ENCODE measurements at places on chromosomes 7 and 10.

DNA sequence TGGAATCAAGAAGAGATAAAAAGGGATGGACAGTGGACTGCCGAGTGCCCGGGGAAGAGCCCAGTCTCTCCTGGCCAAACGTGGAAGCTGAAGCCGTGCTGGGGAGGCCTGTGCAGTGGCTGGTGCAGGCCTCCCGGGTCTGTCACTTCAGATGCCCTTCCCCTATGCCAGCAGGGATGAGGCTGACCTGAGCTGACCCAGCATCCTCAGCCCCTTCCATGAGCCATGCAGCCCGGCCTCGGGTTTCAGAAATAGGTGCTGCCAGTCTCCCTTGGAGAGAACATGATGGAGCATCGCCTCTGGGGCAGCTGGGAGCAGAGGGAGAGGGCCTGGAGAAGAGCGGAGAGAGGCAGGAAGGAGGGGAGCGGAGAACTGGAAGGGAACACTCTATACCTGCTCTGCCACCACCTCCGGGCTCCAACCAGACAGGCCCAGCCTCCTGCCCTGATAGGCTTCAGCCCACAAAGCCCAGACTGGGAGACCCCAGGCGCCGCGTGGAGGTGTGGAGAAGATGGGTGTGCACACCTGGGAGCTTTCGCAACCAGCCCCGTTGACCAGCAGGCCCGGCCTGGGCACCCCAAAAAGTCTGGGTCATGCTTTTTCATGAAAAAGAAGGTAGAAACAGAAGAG, 68.6 kb upstream of the PPP2R2D start:
- no peak for DNase-seq

- no peak for DNase-seq
These were observed 79.0 kb downstream of the FAS start for GRCh38 chr10:89069589-89069988.

DNA sequence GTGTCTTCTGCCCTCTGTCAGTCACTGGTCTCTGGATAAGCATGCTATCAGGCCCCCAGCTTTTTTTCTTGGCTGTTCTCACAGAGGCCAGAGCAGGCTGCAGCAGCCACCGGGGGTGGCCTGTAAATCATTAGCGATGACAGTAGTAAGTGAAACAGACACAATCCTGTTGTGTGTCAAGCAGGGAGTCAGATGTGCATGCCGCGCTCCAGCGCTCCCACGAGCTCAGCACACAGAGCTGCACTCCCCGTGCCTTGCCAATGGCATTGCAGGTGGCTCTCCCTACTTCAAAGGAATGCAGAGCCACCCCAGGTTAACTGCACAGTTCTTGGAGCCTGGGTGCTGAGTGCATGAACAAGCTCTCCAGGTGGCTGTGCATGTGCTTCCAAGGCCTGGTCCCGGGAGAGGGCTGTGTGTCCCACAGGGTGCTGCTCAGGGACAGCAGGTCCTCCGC, 226.1 kb downstream of the GLRX3 start:
- DNase-seq, result no peak

- DNase-seq, result no peak
These were observed 68.0 kb downstream of the PIP4K2A start for GRCh38 chr10:22646388-22646853.

DNA sequence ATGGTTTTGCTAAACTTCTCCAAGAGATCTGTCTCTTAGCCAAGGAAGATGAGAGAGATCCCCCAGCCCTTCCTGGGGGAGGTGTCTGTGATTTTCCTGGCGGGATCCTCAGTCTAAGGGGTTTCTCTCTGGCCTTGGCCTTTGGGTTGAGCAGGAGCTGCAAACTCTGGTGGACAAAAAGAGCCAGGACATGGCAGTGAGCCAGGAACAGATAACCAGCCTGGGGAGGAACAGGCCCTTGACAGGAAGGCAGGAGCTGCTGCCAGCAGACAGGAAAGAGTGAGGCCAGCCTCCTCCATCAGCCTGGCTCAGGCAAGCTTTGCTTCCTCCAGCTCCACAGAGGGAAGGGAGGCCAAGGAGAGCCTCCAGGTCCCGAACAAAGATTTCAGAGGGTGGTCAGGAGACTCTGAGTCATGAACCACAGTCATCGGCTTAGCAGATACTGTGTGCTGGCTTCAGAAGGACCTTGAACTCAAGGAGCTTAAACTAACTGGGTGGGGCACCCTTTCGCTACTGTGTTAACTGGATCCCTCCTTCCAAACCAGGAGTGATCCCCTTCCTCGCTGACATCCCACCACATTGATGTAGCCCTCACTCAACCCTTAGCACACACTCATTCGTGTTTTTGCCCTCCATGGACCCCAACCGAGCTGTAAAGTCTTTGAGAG, 34.7 kb downstream of the DDIT4 start:
- DNase-seq, result peak; percentile 27

DNA sequence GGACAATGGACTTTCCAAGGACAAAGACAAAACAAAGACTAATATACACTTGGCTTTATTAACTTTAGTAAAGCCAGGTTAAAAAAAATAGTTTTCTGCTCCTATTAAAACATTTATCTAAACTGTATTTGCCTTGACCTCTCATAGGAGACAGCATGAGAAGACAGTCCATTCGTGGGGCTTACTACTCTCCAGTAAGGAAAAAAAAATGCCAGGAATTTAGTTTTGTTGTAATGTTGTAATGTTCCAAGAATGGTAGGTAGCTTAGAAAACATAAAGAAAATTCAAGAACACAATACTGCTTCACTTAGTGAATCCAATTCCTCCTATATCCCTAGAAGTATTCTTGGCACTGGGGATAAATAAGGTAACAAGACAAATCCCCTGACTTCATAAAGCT, 81.7 kb downstream of the KMT2C start:
- no peak for DNase-seq

- DNase-seq, result peak; percentile 19
These were observed 472 bp downstream of the PDAP1 start for GRCh38 chr7:99407872-99408378.

GRCh38 chr7:102387064-102387463, 9.1 kb upstream of the PRKRIP1 start:
- no peak for DNase-seq

- no peak for DNase-seq
These were observed 34.6 kb downstream of the MGAM start for GRCh38 chr7:142030294-142030693.

DNA sequence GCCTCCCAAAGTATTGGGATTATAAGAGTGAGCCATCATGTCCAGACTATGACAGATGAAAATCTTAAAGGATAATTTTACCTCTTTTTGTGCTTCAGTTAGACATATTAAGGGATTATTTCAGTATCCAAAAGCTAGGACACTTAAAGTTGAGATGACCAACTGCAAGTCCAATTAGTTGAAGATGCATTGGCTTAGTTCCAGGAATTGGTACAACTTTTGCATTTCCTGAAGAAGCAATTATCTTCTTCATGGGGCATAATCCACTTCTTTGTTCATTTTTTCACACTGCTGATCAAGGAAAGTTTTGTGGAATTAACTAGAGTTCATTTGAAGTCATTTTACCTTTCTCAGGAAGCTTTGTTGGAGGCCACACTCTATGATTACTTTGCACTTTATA, 72.0 kb upstream of the HECW1 start:
- DNase-seq, result no peak

- DNase-seq, result no peak
These were observed 45.7 kb downstream of the SNX10 start for GRCh38 chr7:26337232-26337865.

DNA sequence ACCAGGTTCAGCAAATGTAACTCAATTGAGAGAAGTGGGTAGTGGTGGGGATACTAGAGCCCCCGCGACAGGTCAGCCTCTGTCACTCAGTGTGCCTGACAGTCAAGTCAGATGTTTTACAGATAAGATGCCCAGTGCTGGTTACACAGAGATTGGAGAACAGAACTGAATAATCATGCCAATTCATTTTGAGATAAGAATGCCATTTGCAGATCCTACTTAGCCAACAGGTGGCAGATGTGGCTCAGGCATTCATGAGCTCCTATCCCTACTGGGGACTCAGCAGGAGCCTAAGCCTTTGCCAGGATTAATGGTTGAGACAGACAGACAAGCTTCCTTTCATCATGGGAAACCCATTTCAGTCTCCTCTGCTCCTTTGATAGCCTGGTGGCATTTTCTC, 137.8 kb downstream of the MAPK8 start:
- no peak for DNase-seq

- DNase-seq, result no peak
These were observed 181.6 kb upstream of the MKI67 start for GRCh38 chr10:128307820-128308219.
